CD4-positive, alpha-beta memory T cell (primary cell): ENCODE measurements at places on chromosomes 7 and 10. TPM values are rescaled to one million over a fixed set of nuclear protein-coding genes. Genes with fewer than 3 reads are reported as not detected.

Gene DNAJB6
- total RNA-seq, result 90.1 TPM

GRCh38 chr7:143354376-143354775 is 8.1 kb downstream of the FAM131B start:
- DNase-seq, result no peak

DNA sequence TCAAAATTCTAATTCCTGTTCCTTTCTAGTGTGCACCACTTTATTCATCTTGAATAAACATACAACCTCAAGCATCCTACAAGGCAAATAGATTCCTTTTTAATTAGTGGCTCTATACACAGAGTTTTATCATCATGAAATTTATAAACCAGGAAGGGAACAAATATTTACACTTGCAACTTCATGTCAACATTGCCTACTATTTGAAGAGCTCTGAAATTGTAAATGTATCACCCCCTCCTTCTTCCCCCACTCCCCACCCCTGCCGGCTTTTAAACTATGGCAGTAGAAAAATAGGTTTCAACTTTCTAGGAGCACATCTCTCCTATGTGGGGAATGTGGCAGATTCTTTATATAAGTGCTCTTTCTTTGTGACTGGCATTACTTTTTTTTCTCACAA is 49.6 kb downstream of the KAT6B start:
- no peak for DNase-seq

DNA sequence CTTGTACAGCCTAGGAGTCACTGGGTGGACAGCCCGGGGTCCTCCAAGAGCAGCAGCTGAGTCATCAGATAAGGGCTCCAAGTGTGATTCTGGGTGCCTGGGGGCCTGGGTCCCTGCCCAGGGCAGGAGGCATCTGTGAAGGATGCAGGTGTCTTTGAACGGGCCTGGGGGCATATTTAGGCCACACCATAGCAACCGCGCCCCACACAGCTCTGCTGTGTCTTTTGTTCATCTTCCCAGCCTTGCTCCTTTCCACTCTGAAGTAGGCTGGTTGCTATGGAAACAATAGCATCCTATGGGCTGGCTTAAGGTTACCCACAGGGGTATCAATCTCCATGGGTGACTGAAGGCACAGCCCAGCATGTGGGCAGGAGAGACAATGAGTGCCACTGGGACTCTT is 324.7 kb downstream of the TCERG1L start:
- no peak for DNase-seq

Gene WDFY4
- 1.00 TPM for total RNA-seq

Gene HHEX
- 0.32 TPM for total RNA-seq

- no peak for DNase-seq
Measured at GRCh38 chr7:17402628-17403278, 104.3 kb downstream of the AHR start.

- DNase-seq, result no peak
Measured at GRCh38 chr10:132713421-132714095, 72.4 kb downstream of the NKX6-2 start.

Gene DYNC1I1
- not detected for total RNA-seq

GRCh38 chr10:123577921-123578461 is 88.2 kb upstream of the GPR26 start:
- DNase-seq, result no peak

Gene CYP3A5
- not detected for total RNA-seq

- no peak for DNase-seq
Measured at GRCh38 chr10:7030134-7030855, 380.5 kb downstream of the SFMBT2 start.
